Right lung (tissue), 10 donors: ENCODE measurements at places on chromosomes 5 and 9.

- no peak for DNase-seq
Observed at GRCh38 chr9:89001917-89002540, 10.8 kb downstream of the S1PR3 start.

- DNase-seq = peak; percentile 42
Observed at GRCh38 chr9:3181049-3181953, 337.4 kb upstream of the PUM3 start.

DNA sequence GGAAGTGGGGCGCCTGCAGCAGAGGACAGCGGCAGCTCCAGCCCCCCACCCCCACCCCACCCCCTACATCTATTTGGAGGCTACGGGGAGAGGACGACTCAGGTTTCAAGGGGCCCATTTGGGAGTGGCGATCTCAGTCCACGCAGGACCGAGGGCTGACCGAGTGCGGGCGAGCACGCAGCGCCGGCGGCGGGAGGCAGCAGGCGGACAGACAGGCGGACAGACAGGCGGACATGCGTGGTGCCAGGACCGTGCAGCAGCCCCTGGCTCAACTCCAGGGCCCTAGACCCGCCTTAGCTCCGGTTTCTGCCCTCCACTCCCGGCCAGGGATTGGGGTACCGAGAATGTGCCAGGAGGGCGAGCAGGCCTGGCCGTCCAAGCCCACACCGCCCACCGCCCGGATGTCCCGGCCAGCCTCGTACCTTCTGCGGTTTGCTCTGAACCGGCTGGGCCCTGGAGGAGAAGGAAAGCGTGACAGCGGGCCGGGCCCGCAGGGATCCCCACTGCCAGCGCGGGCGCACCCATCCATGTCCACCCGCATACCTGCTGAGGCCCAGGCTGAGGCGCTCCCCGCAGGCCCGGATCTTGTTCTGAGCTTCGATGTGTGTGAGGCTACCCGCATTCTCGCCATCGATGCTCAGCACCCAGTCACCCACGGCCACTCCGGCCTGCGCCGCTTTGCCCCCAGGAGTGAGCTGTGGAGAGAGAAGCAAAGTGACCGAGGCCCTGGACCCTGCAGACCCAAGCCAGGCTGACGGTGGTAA lies 5.2 kb downstream of the PDLIM7 start:
- no peak for DNase-seq

- DNase-seq = no peak
Observed at GRCh38 chr5:98109561-98110006, 663.9 kb upstream of the RGMB start.

- no peak for DNase-seq
Observed at GRCh38 chr9:134693011-134693410, 51.4 kb downstream of the COL5A1 start.
